Smooth muscle cell of the brain vasculature (primary cell): ENCODE measurements at places on chromosomes 5 and 9.

- DNase-seq, result no peak
Measured at GRCh38 chr9:120363697-120364096, 216.3 kb downstream of the CDK5RAP2 start.

DNA sequence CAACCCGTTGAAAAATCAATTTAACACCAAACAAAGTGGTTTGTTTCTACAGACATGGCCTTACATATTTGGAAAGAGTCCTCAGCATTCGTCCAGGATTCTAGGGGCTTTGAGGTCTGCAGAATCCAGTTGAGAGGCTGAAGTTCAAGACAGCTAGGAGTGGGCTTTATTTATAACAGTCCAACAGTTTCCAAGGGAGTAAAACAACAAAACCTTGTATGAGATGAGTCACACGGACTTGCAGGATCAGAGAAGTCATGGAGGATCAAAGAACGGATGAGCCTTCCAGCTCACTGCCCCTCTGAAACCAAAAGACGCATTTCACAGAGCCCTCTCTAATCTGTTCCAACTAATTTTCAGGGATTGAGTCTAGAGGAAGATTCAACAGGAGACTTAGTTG lies 11.1 kb upstream of the ESM1 start:
- peak; percentile 72 for DNase-seq

- DNase-seq, result no peak
Measured at GRCh38 chr9:121748727-121749423, 97.4 kb downstream of the DAB2IP start.

DNA sequence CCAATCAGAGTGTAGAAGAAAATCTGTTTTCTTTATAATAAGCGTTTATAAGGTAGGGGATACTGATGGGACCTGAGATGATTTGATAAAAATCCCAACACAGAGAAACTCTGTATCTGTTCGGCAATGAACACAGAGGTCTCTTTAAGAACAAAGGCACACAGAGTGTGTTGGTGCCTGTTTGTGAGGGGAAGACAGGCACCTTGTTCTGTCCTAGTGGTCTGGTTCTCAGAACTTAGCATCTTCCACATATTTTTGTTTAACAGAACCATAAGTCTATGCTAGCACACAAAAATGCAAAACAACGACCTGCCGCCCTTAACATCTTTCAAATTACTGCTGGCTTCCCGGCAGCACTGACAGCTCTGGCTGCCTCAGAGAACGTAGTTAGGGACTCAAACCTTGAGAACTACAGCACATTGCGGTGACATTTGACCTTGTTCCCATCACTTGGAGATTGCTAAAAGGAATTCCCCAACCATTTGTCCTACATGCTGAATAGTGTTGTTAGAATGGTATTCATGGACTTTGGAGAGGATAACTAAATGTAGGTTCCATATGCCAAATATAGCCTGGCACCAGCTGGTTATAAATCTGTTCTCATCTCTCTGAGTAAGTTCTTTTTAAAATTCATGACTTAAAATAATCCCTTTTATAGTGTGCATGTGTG lies 871.7 kb upstream of the TYRP1 start:
- DNase-seq, result no peak

DNA sequence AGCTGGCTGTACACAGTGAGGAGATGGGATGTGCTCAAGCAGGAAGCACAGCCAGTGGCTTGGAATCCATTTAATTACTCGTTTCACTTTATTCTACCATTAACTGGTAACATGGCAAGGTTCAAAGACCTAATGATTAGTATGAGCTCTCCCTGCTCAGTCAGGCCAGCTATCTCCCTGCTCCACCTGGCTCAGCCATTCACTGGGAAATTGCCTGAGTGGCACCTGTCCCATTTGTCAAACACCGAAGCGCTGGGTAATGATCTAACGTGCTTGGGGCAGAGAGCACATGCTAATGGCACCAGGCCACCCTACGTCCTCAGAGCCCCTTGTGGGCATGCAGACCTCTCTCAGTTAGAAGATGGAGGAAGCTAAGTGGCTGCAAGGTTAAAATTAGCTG lies 162.2 kb downstream of the TTLL11 start:
- no peak for DNase-seq

- no peak for DNase-seq
Measured at GRCh38 chr9:69195668-69196067, 21.6 kb downstream of the TJP2 start.

DNA sequence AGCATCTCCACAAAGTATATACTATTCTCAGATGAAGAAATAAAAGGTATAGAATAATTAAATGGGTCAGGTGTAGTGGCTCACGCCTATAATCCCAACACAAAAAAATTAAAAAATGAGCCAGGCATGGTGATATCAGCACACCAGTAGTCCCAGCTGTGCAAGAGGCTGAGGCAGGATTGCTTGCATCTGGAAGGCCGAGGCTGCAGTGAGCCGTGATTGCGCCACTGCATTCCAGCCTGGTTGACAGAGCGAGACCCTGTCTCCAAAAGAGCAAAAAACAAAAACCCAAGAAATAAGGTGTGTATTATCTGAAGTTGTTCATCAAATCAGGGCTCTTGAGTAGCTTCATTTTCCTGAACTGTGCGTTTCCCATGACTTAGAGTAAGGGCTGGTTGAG lies 83.2 kb upstream of the MYO10 start:
- no peak for DNase-seq

- no peak for DNase-seq
Measured at GRCh38 chr9:20418485-20418884, 203.8 kb downstream of the MLLT3 start.

- no peak for DNase-seq
Measured at GRCh38 chr5:65050140-65050539, 281.4 kb downstream of the CWC27 start.

GRCh38 chr9:13990994-13991393 lies 322.9 kb downstream of the NFIB start:
- no peak for DNase-seq

DNA sequence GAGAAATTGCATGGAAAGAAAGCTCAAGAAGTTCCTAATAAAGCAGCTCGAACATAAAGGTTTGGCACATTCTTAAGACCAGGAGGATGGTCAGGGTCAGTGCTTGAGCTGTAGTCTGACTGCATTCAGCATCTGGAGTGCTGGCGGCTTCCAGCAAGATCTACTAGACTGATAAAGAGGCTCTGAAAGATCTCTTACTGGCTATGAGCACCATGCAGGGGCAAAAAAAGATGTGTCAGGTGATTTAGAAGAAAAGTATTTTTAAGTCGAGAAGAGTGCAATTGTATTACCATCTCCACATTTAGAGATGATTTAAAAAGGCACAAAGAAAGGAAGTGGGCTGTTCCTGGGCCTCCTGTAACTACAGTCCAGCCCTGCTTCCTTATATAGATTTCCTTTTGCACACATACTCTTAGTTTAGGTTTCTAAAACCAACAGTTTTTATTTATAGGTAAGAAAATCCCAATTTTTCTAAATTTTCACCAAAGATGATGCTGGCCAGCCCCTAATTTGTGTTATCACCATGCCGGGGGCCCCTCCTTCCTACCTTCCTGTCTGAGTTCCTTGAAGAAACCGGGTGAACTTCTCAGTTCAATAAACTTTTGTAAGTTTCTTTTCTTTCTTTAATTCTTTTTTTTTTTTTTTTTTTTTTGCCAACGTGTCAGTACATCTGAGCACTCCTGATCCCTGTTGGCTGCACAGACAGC lies 65.9 kb upstream of the PLPP1 start:
- DNase-seq, result no peak

DNA sequence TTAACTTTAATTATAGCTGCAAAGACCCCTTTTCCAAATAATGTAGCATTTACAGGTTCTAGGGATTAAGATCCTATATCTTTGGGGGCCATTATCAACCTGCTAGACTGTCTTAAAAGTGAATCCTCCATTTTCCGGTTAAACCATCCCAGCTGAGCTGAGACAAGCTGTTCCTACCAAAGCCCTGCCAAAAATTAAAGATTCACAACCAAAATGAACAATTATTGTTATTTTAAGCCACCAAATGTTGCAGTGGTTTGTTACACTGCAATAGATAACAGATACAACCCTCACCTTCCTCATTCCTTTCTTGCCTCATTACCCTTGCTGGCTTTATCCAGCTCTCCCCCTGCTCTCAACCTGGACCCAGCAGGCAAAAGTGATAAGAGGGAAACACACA lies 343.4 kb downstream of the CDK5RAP2 start:
- no peak for DNase-seq

- DNase-seq, result no peak
Measured at GRCh38 chr5:119996128-119996527, 366.8 kb downstream of the FAM170A start.

DNA sequence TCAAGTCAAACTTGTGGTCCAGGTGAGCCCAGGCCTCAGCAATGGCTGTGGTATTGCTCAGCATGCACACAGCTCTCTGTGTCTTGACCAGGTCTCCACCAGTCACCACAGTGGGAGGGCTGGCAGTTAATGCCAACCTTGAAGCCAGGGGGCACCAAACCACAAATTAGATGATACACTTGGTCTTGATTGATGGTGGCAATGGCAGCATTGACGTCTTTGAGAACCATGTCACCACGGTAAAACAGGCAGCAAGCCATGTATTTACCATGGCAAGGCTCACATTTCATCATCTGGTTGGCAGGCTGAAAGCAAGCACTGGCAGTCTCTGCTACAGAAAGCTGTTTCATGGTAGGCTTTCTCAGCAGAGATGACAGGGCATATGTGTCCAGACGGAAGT lies 40.0 kb downstream of the NIM1K start:
- DNase-seq, result no peak

- peak; percentile 2 for DNase-seq
Measured at GRCh38 chr5:90410178-90410762, 714 bp upstream of the CETN3 start.

GRCh38 chr5:172145870-172146747 lies 41.9 kb downstream of the STK10 start:
- no peak for DNase-seq
